ENCODE measurements at places on chromosomes 2 and 18.

- DNase-seq: no peak
These were observed at the start of gene SIGLEC15 for GRCh38 chr18:45825258-45826044. TSS of gene SIGLEC15 (plus strand) at chr18:45825675. CDS start at chr18:45825729, 54 bp downstream.

- DNase-seq: no peak
These were observed 9.8 kb upstream of the SAP130 start for GRCh38 chr2:128037649-128038048.

DNA sequence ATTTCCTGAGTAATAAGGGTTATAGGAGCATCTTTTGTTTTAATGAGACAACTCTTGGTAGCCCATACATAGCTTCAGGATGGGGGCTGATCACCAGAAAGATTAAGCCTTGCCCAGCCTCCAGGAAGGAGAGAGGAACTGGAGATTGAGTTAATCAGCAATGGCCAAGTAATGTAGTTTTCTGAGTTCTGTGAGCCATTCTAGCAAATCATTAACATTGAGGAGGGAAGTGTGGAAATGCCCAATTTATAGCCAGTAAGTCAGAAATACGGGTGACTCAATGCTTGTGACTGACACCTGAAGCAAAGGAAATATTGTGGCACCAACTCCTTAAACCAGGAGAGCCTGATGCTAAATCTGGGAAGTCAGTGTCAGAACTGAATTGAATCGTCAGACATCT lies 205.1 kb upstream of the SRD5A2 start:
- DNase-seq: no peak

- DNase-seq: no peak
These were observed 173.0 kb upstream of the ALKAL2 start for GRCh38 chr2:460861-461260.

DNA sequence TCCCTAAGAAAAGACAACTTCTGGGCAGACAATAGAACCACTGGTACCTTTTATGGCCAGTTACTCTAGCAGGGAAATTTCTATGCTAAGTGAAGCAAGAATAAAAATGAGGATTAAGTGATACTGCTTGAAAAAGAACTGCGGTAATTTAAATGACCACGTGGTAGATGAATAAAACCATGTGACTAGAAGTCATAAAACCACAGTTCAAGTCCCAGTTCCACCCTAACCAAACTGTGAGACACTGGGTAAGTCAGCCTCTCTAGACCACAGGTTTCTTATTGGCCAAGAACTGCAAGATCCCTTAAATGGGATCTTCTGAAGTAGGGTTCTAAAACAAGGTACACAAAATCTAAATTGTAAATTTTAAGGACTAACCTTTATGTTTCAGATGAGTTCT lies 12.7 kb downstream of the TMEM237 start:
- DNase-seq: no peak

DNA sequence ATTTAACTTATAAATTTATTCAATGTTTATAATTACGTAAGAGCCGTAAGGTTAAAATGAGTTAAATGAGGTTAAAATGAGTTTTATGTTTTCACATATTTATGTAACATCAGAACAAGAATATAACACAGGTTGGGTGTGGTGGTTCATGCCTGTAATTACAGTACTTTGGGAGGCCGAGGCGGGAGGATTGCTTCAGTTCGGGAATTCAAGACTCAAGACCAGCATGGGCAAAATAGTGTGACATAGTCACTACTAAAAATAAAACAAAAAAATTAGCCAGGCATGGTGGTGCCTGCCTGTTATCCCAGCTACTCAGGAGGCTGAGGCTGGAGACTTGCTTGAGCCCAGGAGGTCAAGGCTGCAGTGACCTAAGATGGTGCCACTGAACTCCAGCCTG lies 9.3 kb upstream of the MBD2 start:
- no peak for DNase-seq

GRCh38 chr2:175976391-175977157 lies 25.5 kb downstream of the LNPK start:
- no peak for DNase-seq
